ENCODE measurements at places on chromosomes 5 and 9.

- no peak for DNase-seq
Observed at GRCh38 chr5:178340637-178341036, 108.0 kb upstream of the PHYKPL start.

DNA sequence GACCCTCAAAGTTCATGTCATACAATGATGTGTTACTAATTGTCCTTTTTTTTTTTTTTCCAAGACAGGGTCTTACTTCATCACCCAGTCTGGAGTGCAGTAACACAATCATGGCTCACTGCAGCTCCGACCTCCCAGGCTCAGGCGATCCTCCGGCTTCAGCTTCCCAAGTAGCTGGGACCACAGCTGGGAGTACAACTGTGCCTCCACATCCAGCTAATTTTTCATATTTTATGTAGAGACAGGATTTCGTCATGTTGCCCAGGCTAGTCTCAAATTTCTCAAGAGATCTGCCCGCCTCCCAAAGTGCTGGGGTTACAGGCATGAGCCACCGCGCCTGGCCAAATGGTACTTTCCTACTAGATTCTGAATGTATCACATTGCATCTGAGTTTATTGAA, 49.4 kb upstream of the EBF1 start:
- DNase-seq: no peak

GRCh38 chr9:134627417-134628353, 13.9 kb upstream of the COL5A1 start:
- no peak for DNase-seq

GRCh38 chr5:112366987-112367386, 52.1 kb downstream of the EPB41L4A start:
- DNase-seq: no peak

GRCh38 chr5:157778121-157778805, 34.8 kb downstream of the LSM11 start:
- DNase-seq: no peak

GRCh38 chr5:159340511-159340910, 10.2 kb upstream of the IL12B start:
- DNase-seq: no peak

GRCh38 chr9:134360180-134360759, 34.0 kb downstream of the RXRA start:
- no peak for DNase-seq

- DNase-seq: no peak
Observed at GRCh38 chr5:8332666-8333445, 463.9 kb downstream of the MTRR start.

GRCh38 chr5:115842089-115842935, 577 bp downstream of the AP3S1 start:
- DNase-seq: no peak

GRCh38 chr9:72557549-72557948, 36.1 kb downstream of the TMC1 start:
- DNase-seq: no peak

Data from forelimb muscle (tissue), 1 donor.